ENCODE measurements at places on chromosomes 1 and 21.

GRCh38 chr1:231828182-231828920 lies 201.8 kb downstream of the DISC1 start:
- DNase-seq, result peak; percentile 78

DNA sequence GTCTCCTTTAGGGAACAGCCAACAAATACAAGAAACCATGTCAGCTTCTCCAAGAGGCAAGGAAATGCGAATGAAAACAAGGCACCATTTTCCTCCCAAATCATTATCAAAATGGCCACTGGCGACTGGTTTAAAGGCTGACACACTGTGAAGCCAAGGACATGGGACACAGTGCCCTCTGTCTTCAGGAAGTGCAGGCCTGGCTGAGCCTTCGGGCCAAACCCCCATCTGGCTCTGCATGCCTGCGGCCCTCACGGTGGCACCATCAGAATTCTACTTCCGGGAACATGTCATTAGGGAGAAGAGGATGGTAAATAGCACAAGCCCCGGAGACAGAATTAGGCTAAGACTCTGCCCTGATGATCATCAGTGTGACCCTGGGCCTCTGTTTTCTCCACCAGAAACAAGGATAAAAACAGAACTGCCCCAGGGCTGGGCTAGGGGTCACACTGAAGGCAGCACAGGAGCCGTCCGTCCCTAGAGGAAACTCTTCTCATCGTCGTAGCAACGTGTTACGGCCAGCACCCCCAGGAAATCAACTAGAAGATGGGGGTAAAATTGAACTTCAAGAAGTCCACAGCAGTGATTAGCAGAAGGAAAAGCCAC lies 103.5 kb downstream of the NPHP4 start:
- DNase-seq, result no peak

DNA sequence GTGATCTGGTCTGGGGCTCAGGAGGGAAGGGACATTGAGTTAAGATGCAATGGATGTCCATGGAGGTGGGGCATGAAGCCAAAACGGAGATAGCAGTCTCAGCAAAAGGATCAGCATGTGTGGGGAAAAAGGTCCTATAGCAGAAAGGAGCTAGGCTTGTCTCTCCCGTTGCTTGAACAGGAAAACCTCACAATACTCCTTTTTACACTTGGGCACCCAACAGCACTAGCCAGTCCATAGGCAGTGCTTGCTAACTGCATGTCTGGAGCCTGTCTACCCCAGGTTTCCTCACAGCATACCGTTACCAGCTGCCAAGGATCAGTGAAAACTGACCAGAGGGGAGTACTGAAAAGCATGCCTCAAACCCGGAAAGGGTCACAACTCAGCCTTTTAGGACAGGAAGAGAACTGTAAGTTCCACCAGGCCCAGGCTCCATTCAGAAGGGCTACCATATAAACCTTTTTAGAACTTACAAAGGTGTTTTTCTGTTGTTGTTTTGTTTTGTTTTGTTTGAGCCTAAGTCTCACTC lies 78.6 kb downstream of the JAK1 start:
- no peak for DNase-seq

GRCh38 chr1:8061673-8062386 lies 35.7 kb upstream of the ERRFI1 start:
- DNase-seq, result no peak

GRCh38 chr1:228989992-228990827 lies 254.9 kb downstream of the RHOU start:
- DNase-seq, result no peak

GRCh38 chr1:21106709-21107108 lies 70.0 kb downstream of the EIF4G3 start:
- DNase-seq, result no peak

DNA sequence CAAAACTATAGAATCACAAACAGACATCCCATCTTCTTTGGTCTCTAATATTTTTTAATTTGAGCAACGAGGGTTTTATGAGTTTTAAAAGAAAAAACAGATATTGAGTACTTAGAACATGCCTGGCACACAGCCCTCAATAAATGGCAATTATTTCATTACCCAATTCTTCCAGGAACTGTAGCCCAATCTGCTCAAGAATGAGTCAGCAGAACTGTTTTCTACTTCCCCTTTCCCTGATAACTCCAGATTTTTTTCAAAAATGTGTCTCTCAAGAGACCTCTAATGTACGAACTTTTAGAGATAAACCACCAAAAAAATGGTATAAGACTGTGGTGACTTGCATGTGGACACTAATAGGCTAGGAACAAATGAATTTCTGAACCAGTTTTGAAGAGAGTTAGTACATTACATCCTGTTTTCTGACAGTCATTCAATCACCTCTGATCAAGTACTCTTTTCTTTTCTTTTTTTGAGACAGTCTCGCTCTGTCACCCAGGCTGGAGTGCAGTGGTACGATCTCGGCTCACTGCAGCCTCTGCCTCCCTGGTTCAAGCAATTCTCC lies 11.5 kb downstream of the ABL2 start:
- no peak for DNase-seq

Measured in HFF-Myc (cell line).